ENCODE measurements at places on chromosomes 6 and 20. TPM values are rescaled to one million over a fixed set of nuclear protein-coding genes. Genes with fewer than 3 reads are reported as not detected.

Gene VWA7
- 32.5 TPM for total RNA-seq

Gene TCF21
- 6.3 TPM for total RNA-seq

Gene TSBP1
- not detected for total RNA-seq

Gene COL21A1
- 3.1 TPM for total RNA-seq

Gene FAM83D
- total RNA-seq: 0.79 TPM

Gene PTK7
- total RNA-seq: 55.2 TPM

Gene ZNF165
- 3.6 TPM for total RNA-seq

Gene KIAA1755
- total RNA-seq: 5.1 TPM

Gene STX11
- total RNA-seq: 6.7 TPM

Gene ETV7
- 4.6 TPM for total RNA-seq

All from kidney (tissue), 22 donors.